ENCODE measurements at places on chromosomes 11 and 22.

DNA sequence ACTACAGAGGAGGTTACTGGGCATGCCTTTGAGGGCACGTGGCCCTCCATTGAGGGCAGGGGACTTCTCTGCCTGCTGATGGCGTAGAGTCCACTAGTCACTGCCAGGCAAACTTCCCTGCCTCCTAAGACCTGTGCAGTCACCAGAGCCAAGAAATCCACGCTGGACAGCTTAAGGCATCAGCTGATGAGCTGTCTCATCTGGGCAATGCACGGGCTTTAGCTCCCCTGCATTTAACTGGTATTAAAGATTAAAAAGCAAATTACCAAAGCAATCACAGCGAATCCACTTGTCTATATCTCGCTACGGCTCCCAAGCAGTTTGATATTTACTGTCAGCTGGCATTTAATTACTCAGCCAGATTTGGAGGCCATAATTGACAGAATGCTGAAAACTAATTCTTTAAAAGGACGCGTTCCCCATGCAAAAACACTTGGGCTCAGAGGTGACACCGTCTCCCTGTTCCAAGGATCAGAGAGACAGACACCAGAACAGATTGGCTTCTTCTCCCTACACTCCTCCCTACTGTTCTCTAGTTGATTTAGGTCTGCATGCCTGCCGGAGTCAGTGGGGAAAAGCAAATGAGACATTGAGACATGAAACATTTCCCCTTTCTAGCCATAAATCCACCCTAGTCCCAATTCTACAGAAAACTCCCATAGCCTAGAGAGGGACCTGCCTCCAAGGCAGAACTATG is 68.5 kb downstream of the SPATA19 start:
- no peak for DNase-seq

DNA sequence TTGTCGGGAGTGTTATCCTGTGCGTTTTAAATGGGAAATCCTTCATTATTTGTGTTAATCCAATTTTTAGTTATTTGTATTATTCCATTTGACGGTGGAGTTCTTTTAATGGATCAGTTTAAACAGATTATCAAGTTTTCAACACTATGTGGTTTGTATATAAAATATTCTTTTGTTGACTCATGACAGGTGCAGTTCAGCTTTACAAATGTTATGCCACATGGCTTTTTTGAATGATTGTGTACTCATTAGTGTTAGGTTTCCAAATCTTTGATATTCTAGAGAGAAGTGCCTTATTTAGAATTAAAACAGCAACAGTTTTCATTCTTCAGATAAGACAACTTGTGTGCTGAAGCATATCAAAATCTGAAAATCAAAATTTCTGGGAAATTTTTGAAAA is 2.4 kb downstream of the JAM3 start:
- DNase-seq = no peak

DNA sequence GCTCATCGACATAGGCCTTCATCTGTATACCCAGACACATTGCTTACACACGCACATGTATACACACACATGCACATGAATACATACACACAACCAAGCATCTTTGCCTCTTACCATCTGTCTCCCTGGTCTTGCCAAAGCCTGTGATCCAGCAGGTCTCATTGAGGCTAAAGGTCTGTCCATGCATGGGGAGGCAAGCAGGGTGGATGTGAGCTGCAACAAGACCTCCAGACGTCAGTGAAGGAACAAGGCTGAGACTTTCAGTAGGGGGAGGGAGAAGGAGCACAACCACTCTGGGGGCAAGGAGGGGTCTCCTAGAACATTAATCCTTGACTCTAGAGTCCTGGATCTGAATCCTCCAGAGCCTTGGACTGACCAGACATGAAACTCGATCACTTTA is 23.7 kb downstream of the TMPRSS13 start:
- DNase-seq = no peak

DNA sequence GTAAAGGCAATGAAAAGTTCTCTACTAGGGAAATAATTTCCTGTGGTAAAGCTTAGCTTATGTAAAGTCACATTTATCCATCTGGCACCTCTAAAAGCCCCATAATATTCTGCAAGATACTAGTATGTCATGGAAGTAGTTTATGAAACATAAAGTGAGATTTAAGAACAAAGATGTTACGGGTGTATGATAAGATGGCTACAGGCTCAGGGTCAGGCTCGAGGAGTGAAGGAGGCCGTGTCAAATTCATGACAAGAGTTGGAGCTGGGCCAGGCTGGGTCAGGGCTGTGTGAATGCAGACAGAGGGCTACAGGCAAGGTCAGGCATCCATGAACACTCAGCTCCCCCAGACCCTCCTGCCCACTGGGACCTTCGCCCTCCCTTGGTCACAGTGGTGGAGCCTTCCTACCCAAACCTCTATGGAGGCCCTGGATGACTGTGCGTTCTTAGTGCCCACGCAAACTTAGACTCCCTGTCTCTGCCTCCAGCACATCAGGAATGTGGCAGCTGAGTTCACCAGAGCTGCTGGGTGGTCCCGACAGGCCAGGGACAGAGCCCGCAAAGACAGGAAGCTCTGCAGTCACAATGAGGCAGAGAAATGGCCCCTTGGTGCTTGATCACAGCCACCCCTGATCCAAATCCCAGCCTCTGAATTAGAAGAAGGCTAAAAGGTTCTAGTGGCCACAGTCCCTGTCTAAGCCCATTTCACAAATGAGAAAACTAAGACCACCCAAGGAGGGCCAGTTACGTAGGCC is 14.8 kb downstream of the IGLL5 start:
- no peak for DNase-seq

- no peak for DNase-seq
Measured at GRCh38 chr11:71364176-71364671, 84.0 kb downstream of the DHCR7 start.

GRCh38 chr22:37854946-37855345 is 5.7 kb downstream of the EIF3L start:
- no peak for DNase-seq

DNA sequence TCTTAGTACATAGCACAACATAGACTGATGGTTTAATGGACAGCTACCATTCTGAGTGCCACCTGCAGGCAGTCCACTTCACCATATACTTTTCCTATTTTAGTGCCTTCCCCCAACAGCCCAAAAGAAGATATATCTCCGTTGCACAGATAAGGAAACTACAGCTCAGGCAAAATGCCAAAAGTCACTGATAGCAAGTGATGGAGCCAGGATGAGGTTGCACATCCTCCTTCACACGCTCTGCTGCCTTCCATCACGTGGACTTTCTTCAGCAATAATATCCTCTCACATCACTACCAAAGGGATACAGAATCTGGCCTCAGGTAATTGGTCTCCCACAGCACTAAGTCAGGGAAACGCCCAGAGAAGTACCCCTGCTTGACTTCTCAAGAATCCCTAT is 7.5 kb downstream of the TCF20 start:
- no peak for DNase-seq

GRCh38 chr11:1123970-1124369 is 33.8 kb upstream of the MUC5AC start:
- DNase-seq = no peak
